ENCODE measurements at places on chromosomes 5 and 9. TPM values are rescaled to one million over a fixed set of nuclear protein-coding genes. Genes with fewer than 3 reads are reported as not detected.

GRCh38 chr5:72065751-72066255 lies 41.5 kb upstream of the MAP1B start:
- H3K4me1 ChIP-seq = no peaks in the 10 kb centered on the region
- H3K36me3 ChIP-seq = no peaks in the 10 kb centered on the region
- no peak overlapping the region for H3K27ac ChIP-seq

- H3K36me3 ChIP-seq = no peaks in the 10 kb centered on the region
- H3K4me3 ChIP-seq = no peak overlapping the region
- no peaks in the 10 kb centered on the region for H3K4me1 ChIP-seq
Observed at GRCh38 chr5:19855453-19855852, 132.5 kb downstream of the CDH18 start.

- H3K36me3 ChIP-seq = no peaks in the 10 kb centered on the region
- H3K4me3 ChIP-seq = no peak overlapping the region
- no peaks in the 10 kb centered on the region for H3K4me1 ChIP-seq
- no peak for DNase-seq
- H3K27me3 ChIP-seq = no peaks in the 10 kb centered on the region
- H3K27ac ChIP-seq = no peak overlapping the region
Observed at GRCh38 chr5:28850320-28850921, 1812.0 kb upstream of the CDH9 start.

- H3K4me1 ChIP-seq = no peaks in the 10 kb centered on the region
- no peak overlapping the region for H3K27ac ChIP-seq
- DNase-seq = no peak
- no peaks in the 10 kb centered on the region for H3K27me3 ChIP-seq
Observed at GRCh38 chr5:122545986-122546385, 228.9 kb upstream of the SNX2 start.

GRCh38 chr9:136944519-136945332 lies at the start of the genes C8G and FBXW5:
TSS of gene C8G (plus strand) at chr9:136945243. CDS start at chr9:136945321, 78 bp downstream.
TSS of gene FBXW5 (minus strand) at chr9:136944738. CDS start at chr9:136944083, 655 bp downstream.
- H3K36me3 ChIP-seq = peaks cover 11% of the 10 kb centered on the region
- no peaks in the 10 kb centered on the region for H3K27me3 ChIP-seq
- DNase-seq = peak; percentile 94
- peak within 1 kb of the TSS; percentile 77 for H3K4me3 ChIP-seq
- peaks cover 9% of the 10 kb centered on the region for H3K4me1 ChIP-seq
- peak within 1 kb of the TSS; percentile 81 for H3K27ac ChIP-seq

DNA sequence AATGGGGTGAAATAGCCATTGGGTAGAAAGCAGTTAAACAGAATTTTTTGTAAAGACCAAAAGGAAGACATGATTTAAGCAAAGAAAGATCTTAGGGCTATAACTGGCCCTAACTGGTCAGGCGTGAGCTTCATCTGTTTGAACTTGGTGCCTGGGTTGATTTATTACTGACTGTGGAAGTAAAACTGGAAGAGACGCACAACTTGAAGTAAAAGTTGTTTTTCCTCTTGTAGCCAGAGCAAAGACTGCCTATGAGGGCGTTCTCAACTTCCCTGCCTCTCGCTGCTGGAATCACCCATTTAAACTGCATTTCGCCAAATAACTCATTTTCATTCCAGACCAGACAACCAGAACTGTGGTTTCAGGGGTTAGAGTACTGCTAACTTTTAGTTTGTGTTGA lies 1.5 kb downstream of the THBS4 start:
- H3K27ac ChIP-seq = no peak overlapping the region
- DNase-seq = no peak
- peaks cover 54% of the 10 kb centered on the region for H3K27me3 ChIP-seq
- H3K36me3 ChIP-seq = no peaks in the 10 kb centered on the region

DNA sequence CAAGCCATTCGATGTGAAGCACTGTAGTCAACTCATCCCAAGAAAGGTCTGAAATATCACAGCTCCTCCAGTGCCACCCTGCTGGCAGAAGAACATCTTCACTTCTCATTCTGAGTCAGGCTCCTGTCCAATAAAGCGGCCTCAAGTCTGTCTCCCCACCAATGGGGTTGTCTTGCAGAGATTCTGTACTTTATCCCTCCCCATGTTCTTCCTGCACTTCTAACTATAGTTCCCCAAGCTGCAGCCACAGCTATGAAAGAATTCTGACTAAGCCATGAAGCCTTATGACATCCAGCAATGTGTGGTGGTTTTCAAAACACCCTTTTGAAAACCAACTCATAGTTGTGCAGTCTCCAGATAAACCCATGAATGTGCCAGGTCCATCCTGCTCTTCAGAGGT lies 6.8 kb downstream of the MACROH2A1 start:
- no peak overlapping the region for H3K4me3 ChIP-seq
- H3K27ac ChIP-seq = no peak overlapping the region
- H3K27me3 ChIP-seq = no peaks in the 10 kb centered on the region
- H3K36me3 ChIP-seq = peaks cover 47% of the 10 kb centered on the region
- DNase-seq = peak; percentile 30
- peaks cover 73% of the 10 kb centered on the region for H3K4me1 ChIP-seq

DNA sequence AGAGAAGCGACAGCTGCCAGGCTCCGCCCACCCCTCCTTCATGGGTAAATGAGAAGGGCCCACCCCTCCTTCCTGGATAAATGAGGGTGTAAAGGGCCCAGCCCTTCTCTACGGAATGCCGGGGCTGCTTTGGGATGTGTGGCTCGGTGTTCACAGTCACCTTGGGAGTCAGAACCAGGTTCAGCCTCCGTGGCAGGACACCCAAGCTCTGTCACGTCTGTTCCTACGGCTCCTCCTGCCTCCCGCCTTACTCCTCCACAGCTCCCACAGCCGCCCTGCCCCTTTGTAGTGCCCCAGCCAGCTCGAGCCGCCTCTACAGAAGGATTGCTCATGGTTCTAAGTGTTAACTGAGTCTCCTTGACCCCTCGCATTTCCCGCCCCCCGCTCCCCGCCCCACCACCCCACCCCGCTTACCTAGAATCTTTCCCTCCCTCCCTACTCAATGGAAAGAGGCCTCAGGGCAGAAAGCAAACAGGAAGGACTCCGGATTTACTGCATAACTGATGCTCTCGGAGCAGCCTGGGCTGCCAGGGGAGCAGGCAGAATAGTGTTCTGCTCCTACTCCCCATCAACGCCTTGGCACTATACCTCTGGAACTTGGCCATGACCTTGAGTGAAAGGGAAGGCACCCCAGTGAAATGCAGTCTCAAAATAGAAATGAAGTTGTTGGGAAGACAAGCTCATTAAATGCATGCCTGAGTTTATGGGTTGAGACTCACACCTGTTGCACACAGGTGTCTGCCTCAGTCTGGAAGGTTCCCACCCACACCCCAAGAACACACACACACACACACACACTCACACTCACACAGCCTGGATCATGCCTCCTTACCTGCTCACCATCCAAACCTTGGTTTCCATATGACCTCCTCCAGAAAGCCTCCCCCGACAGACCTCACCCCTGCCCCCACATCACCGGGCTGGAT lies 59.6 kb downstream of the NEURL1B start:
- no peaks in the 10 kb centered on the region for H3K36me3 ChIP-seq
- H3K27ac ChIP-seq = no peak overlapping the region
- no peak overlapping the region for H3K4me3 ChIP-seq
- DNase-seq = no peak
- peaks cover 11% of the 10 kb centered on the region for H3K4me1 ChIP-seq

- no peaks in the 10 kb centered on the region for H3K27me3 ChIP-seq
- DNase-seq = no peak
- H3K4me3 ChIP-seq = no peak overlapping the region
- no peak overlapping the region for H3K27ac ChIP-seq
- H3K36me3 ChIP-seq = no peaks in the 10 kb centered on the region
Observed at GRCh38 chr5:23457780-23458179, 49.6 kb upstream of the PRDM9 start.

DNA sequence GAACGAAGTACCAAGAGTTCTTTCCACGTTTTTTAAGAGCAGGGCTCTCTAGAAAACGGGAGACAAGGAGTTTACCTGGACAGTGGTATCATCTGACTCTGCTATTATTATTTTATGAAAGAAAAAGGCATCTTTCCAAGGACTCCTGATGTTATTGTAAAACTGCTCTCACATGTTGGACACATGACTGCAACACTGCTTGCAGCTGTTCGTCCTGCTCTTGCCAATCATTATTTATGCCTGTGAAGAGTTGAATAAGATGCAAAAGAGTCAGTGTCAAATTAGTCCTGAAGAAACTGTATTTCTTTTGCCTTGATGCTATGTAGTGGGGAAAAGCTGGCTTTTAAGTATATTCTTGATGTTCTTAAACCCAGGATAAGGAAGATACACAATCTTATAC lies 284.5 kb upstream of the PTGER4 start:
- H3K4me3 ChIP-seq = no peak overlapping the region
- no peak overlapping the region for H3K27ac ChIP-seq
- H3K27me3 ChIP-seq = no peaks in the 10 kb centered on the region
- no peak for DNase-seq
- H3K4me1 ChIP-seq = peaks cover 34% of the 10 kb centered on the region

- H3K36me3 ChIP-seq = peaks cover 54% of the 10 kb centered on the region
- no peaks in the 10 kb centered on the region for H3K4me1 ChIP-seq
- no peak for DNase-seq
- H3K4me3 ChIP-seq = no peak overlapping the region
- no peak overlapping the region for H3K27ac ChIP-seq
- peaks cover 5% of the 10 kb centered on the region for H3K27me3 ChIP-seq
Observed at GRCh38 chr9:99834474-99834873, 12.8 kb downstream of the NR4A3 start.

DNA sequence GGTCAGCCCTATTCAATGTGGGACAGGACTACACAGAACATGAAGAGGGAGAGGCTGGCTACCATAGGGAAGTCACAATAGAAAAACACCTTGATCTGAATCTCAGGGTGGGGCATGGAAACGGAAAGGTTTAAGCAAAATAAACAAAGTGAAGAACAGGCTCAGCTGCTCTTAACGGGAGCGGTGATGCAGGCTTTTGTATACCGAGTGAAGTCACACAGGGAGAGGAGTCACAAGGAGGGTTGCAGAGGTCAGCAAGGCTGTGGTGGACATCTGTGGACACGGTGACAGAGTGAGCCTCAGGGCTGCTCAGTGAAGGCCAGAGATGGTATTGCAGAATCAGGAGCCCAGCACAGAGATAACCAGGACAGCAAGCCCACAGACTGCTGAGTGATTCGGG lies 30.6 kb upstream of the SEMA4D start:
- H3K4me3 ChIP-seq = peak overlapping the region; percentile 2
- no peak for DNase-seq
- peaks cover 95% of the 10 kb centered on the region for H3K4me1 ChIP-seq
- H3K36me3 ChIP-seq = no peaks in the 10 kb centered on the region

- peaks cover 3% of the 10 kb centered on the region for H3K4me1 ChIP-seq
- peaks cover 2% of the 10 kb centered on the region for H3K36me3 ChIP-seq
- no peak overlapping the region for H3K4me3 ChIP-seq
- DNase-seq = no peak
- H3K27ac ChIP-seq = no peak overlapping the region
Observed at GRCh38 chr9:27470291-27470856, 53.7 kb upstream of the IFNK start.

- no peaks in the 10 kb centered on the region for H3K36me3 ChIP-seq
- H3K4me1 ChIP-seq = no peaks in the 10 kb centered on the region
- H3K27me3 ChIP-seq = no peaks in the 10 kb centered on the region
- DNase-seq = no peak
Observed at GRCh38 chr9:125904155-125904851, 157.1 kb downstream of the PBX3 start.

- peaks cover 17% of the 10 kb centered on the region for H3K4me1 ChIP-seq
- peaks cover 89% of the 10 kb centered on the region for H3K27me3 ChIP-seq
- no peak overlapping the region for H3K27ac ChIP-seq
- no peaks in the 10 kb centered on the region for H3K36me3 ChIP-seq
- H3K4me3 ChIP-seq = peak overlapping the region; percentile 35
- no peak for DNase-seq
Observed at GRCh38 chr5:174723979-174724483, 351 bp upstream of the MSX2 start.

DNA sequence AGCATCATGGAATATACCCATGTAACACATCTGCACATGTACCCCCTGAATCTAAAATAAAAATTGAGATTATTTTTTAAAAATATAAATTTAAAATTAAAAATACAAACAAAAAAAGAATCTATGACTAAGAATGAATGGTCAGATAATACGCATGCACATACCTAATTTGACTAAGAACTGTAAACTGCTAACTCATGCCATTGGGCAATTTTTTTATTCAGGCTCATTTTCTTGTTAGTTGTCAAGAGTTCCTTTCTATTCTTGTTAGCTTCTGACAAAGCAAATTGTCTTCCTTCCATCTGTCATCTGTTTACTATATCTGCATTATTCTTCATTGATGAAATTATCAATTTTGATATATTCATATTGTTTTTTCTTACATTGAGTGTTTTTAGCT lies 69.5 kb upstream of the HAND1 start:
- H3K4me3 ChIP-seq = no peak overlapping the region
- peaks cover 21% of the 10 kb centered on the region for H3K27me3 ChIP-seq
- no peaks in the 10 kb centered on the region for H3K4me1 ChIP-seq

DNA sequence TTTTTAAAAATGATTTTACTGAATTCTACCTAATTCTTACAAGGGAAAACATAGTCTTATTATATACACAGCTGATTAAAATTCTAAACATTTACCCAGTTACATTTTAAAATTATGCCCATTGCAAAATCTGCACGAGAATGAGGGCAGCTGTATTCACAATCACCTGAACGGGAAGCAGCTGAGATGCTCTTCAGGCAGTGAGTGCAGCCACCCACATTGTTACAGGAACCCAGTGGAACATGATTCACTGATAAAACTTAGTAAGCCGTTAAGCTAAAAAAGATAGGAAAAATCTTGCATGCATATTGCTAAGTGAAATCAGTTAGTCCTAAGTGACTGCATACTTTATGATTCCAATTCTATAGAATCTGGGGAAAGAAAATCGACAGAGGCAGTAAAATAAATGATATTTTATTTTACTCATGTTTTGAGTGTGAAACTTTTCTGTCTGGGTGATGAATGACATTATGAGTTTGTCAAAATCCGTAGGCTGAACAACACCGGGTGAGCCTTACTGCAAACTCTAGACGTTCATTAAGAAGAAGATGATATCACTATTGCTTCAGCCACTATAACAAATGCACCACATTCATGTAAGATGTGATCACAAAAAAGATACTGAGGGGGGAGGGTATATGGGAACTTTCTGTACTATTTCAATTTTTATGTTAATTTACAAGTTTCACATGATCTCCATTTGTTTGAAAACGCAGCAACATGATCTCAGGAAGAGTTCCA lies 39.1 kb upstream of the FLT4 start:
- H3K4me3 ChIP-seq = peak overlapping the region; percentile 59
- peak overlapping the region; percentile 60 for H3K27ac ChIP-seq
- peaks cover 69% of the 10 kb centered on the region for H3K4me1 ChIP-seq
- no peaks in the 10 kb centered on the region for H3K36me3 ChIP-seq
- H3K27me3 ChIP-seq = no peaks in the 10 kb centered on the region

- H3K4me1 ChIP-seq = no peaks in the 10 kb centered on the region
- peaks cover 6% of the 10 kb centered on the region for H3K36me3 ChIP-seq
- no peak for DNase-seq
- no peak overlapping the region for H3K4me3 ChIP-seq
Observed at GRCh38 chr5:176373100-176373818, 8.0 kb downstream of the ARL10 start.

PTPN3 gene
- 0.02 TPM for total RNA-seq

LCN15 gene
- not detected for total RNA-seq

SEMA4D gene
- 160 TPM for total RNA-seq

RNF183 gene
- not detected for total RNA-seq

SIT1 gene
- total RNA-seq = 44.0 TPM

TSTD2 gene
- total RNA-seq = 11.1 TPM

PIP5K1B gene
- total RNA-seq = 0.42 TPM

CDX1 gene
- total RNA-seq = not detected
